Activated CD8-positive, alpha-beta memory T cell treated with anti-CD3 and anti-CD28 coated beads for 1 hour (primary cell): ENCODE measurements at places on chromosomes 11 and 22.

- no peak for DNase-seq
These were observed 56.3 kb downstream of the ZNF280B start for GRCh38 chr22:22452211-22452610.

DNA sequence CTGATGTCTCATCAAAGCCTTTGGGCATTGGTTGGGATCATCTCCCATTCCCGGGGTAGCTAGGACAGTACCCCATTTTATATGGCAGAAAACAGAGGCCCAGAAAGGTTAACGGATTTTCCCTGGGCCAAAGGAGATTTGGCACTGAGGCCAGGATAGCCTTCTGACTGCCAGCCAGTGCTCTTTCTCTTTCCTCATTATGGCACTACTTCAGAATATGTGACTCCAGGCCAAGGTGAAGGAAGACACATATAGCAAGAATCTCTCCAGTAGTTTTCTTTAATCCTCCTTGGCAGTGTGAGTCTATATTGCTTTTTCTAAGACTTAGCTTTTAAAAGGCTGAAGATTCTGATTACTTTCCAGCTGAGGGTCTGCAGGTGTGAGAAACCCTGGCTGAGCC lies 94.8 kb upstream of the AMOTL1 start:
- no peak for DNase-seq

GRCh38 chr11:69873166-69874077 lies 54.2 kb upstream of the FGF3 start:
- no peak for DNase-seq

- DNase-seq, result no peak
These were observed 49.7 kb upstream of the MYEOV start for GRCh38 chr11:69244266-69244665.

DNA sequence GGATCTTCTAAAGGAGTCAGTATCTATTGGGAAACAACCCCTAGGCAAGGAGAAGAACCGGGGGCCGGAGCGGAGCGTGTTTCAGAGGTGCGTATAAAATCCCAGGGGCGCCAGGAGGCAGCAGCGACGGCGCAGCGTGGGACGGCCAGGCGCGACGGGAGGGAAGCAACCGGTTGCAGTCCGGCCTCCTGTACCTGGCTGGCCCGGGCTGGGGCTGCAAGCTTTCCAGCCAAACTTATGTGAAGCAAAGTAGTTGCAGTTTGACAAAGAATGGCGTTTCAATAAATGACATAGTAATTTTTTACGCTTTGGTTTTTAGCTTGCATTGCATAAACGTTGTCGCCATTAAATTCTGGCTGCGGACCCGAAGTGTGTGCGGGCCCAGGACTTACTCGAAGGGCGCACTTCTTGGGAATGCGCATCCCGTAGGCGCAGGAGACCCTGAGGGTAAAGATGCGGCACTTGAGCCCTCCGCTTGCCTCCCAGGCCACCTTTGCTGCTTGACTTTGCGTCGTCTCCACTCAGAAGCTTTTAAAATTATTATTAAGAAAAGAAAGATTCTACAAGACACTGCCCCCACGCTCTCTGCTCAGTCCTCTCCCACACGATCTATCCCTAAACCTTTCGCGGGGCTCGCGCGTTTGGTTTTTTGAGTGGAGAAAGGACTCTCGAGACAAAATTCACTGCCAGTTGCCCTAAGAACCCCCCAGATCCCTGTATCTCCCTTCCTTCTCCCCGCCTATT lies 1.6 kb upstream of the WT1 start:
- DNase-seq, result no peak

DNA sequence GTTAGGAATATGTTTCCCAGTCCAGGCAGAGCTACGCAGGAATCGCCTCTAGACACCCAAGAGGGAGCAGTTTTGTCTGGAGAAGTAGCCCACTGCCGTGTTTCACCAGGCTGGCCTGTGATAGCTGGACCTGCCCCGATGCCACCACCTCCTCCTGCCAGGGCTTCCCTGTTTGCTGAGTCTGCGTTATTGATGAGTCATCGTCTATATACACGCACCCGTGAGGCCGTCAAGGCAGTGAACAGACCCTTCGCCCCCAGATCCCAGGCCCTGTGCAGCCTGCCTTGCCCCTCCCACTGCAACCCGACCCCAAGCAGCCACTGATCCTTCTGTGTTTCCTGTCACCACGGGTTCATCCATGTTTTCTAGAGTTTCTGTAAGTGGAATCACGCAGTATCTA lies 141.9 kb downstream of the IGLL1 start:
- no peak for DNase-seq

DNA sequence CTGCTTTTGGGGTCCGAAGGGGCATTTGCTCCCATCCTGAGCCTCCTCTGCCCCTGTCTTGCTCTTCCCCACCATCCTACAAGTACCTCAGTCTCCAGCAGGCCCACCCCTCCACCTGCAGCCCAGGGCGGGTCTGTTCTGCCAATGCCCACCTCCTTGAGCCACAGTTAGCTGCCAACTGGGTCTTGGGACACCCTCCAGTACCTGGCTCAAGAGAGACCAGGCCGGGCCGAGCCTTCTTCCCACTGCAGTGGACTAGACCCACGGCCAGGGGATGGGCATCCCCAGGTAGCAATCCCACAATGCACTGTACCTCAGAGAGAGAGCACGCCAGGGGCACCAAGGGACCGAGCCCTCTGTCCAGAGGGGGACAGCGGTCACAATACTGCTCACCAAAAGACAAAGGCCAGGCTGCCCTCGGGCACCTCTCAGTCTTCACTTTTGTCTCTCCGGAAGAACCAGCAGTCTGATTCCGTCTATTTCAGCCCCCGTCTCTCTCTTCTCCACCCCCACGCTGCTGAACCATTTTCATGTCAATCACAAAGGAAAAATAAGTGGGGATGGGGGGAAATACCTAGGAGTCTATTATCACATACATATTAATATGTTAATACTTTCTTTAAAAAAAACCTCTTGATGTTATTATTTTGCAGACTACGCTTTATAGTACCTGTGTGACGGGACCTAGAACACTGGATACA lies 51.7 kb downstream of the SYT13 start:
- DNase-seq, result no peak

GRCh38 chr11:32318071-32319055 lies 117.0 kb downstream of the WT1 start:
- no peak for DNase-seq

DNA sequence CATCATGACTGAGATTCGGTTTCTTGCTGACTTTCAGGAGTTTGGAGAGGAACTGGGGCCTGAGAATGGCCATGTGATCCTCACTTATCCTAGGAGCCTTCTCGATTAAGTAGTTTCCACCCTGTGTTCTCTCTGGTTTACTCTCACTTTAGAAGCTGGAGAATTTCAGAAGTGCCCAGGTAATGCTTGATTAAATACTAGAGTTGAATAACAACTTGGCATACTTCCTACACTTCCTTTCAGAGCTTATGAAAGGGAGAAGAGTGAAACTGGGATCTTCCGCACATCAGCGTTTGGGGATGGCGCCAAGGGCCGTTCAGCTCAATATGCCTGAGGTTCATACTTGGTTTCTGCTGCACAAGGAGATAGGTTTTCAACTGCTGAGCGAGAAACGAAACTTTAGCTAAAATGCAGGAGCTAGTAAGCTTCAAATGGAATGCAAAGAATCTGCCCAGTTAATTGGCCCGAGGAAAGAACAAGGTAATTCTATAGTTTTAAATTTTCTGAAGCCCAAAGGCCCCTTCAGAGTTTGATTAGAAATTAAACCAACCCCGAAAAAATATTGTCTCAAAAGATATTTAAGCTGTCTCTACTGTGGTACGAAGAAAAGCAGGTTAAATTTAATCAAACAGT lies 823 bp upstream of the MUC15 start:
- no peak for DNase-seq

DNA sequence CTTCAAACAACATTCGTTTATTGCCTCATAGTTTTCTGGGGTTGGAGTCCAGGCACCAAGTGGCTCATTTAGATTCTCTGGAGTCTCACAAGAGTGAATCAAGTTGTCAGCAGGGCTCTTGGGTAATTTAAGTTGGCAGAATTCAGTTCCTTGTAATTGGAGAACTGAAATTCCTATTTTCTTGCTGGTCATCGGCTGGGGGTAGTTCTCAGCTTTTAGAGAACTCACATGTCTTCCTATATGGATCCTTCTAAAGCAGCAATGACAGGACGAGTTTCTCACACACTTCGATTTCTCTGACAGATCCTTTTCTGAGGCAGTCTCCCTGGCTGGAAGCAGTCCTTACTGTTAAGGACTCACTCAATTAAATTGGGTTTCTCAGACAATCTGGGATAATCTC lies 17.3 kb upstream of the OOSP4B start:
- no peak for DNase-seq

- no peak for DNase-seq
These were observed 118.1 kb downstream of the ATM start for GRCh38 chr11:108340973-108341372.

DNA sequence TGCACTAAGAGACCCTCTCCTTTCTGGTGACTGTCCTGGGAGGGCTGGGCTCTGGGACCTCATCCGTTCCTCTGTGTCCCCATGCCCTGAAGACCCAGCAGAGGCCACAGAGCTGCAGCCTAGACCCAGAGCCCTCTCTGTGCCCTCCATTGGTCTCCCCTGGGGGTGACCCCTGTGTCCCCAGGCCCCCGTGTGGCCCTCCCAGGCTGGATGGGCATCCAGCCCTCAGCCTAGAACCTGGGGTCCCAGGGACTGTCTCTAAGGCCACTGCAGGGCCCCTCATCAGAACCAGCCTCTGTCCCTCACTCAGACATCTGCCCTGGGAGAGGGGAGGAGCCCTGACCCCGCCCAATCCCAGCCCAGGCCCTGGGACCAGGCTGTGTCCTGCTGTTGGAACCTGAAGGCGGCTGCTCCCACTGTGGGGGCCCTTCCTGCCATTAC lies 5.7 kb downstream of the IGLL1 start:
- no peak for DNase-seq

DNA sequence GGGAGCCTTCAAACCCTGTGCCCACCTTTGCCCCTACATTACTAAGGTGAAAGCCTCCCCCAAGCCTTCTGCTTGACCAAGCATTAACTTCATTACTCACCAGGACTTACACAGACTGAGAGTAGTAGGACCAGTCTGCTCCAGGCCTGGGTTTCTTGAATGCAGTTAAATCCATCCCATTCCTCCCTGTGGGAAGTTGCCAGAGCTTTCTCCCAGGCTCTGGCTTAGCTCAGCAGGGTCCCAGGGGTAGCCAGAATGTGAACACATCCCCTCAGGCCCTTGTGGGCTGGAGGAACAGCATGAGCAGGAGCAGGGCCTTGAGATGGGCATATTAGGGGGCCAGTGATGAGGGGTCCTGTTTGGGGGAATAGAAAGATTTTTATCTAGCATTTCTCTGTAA lies 59.9 kb downstream of the RRM1 start:
- no peak for DNase-seq

- no peak for DNase-seq
These were observed 14.8 kb downstream of the MOB2 start for GRCh38 chr11:1471736-1472135.

DNA sequence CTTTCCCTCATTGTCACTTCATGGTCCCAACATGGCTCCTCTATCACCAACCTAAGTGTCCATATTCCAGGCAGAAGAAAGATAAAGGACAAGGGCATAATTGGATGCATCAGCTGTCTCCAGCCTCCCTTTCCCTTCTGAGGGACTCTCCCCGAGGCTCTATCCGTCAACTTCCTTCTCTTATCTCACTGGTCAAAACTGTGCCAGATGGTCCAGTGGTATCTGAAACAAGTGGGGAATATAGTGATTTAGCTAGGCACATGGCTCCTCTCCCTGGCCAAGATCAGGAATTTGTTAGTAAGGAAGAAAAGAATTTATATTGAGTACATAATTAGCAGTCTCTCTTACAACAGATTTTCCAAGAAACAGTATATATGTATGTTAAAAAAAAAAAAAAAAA lies 12.6 kb upstream of the SPON1 start:
- DNase-seq, result no peak

DNA sequence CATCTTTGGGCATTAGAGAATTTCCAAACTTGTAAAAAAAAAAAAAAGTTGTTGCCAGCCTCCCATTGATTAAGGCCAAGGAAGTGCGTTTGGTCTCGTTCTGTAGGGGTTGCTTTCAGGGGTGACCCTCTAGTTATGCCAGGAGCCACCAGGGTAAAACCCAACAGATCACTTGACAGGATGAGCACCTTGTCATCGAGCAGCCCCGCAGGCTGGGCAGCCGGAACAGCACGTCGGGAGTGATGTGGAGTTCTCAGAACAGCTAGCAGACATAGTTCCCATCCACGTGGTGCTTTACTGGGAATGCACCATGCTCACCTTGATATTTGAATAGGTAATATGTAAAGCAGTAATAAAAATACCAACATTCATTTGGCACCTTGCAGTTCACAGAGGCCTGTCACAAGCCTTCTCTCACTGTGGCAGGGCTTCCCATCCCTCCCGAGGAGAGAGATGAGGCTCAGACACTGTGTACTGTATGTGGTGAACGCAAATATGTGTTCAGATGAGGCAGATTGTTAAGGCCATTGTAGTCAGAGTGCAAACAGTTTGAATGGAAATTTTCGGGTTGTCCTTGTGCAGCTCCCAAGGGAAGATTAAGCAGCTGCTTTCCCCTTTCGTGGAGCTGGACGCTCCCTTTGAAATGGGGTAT lies 70.9 kb upstream of the SORL1-AS1 start:
- no peak for DNase-seq

GRCh38 chr11:11588891-11589290 lies 32.9 kb downstream of the GALNT18 start:
- no peak for DNase-seq

DNA sequence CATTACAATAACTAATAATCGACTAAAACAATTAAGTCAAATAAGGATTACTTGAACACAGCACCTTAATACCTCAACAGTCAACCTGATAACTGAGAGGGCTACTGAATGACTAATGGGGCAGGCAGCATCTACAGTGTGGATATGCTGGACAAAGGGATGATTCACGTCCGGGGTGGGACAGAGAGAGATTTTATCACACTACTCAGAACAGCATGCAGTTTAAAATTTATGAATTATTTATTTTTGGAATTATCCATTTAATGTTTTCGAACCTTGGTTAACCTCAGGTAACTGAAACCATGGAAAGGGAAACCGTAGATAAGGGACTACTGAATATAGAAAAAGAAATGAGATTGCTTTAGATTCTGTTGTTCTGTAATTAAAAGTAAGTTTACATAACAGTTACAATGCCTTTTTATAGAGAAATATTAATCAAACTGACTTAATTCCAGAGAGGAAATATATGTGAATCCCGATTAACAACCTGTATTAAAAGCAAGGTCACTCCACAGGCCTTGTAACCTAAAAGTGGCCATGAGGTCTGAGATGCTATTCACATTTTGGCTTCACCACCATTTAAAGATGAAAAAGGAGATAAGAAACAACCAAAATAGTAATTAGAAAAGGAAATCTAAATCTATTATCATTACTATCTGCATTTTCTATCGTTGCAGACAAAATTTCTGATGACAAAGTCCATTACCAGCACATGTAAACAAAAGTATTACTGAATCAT lies 119.0 kb upstream of the TP53AIP1 start:
- no peak for DNase-seq
